ENCODE measurements at places on chromosomes 11 and 22.

DNA sequence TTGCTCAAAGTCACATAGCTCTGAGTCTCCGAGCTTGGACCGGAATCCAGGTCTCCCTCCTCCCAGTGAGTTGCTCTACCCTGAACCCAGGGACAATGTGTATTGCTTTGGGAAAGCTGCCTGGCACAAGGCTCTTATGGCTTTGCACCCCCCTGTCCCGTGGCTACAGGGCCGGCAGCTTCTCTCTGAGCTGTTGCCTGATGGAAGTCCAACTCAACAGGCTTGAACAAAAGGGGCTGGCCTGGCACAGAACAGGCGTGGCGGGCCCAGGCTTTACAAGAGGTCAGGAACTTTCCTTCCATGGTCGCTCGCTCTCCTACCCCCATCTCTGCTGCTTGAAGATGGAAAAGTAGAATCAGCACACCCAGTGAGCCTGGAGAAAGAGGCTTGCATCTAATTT is 34.3 kb downstream of the MYEOV start:
- no peak for DNase-seq

- peak; percentile 15 for DNase-seq
Measured at GRCh38 chr11:108131993-108132392, 10.6 kb downstream of the ACAT1 start.

GRCh38 chr11:14698771-14699170 is 55.2 kb downstream of the PDE3B start:
- no peak for DNase-seq

- no peak for DNase-seq
Measured at GRCh38 chr22:29478326-29479276, 1.4 kb upstream of the NEFH start.

DNA sequence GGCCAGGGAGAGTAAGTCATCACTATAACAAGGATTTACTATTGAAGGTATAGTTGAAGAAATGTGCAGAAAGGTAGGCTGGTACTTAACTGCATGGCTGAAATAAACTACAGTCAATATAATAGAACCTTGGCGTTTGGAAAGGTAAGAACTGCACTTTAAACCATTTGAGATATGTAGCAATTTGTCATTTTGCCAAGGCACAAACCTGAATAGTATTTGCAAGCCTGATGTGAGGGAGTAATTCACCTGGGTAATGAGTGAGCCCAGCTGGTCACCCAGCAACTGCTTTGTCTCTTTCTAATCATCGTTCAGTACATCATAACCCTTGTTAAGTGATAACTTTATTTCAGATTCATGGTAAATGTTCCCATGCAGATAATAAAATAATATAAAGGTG is 62.3 kb upstream of the SCUBE2 start:
- DNase-seq: no peak

GRCh38 chr11:127919206-127920000 is 668.0 kb downstream of the ETS1 start:
- DNase-seq: peak; percentile 86

DNA sequence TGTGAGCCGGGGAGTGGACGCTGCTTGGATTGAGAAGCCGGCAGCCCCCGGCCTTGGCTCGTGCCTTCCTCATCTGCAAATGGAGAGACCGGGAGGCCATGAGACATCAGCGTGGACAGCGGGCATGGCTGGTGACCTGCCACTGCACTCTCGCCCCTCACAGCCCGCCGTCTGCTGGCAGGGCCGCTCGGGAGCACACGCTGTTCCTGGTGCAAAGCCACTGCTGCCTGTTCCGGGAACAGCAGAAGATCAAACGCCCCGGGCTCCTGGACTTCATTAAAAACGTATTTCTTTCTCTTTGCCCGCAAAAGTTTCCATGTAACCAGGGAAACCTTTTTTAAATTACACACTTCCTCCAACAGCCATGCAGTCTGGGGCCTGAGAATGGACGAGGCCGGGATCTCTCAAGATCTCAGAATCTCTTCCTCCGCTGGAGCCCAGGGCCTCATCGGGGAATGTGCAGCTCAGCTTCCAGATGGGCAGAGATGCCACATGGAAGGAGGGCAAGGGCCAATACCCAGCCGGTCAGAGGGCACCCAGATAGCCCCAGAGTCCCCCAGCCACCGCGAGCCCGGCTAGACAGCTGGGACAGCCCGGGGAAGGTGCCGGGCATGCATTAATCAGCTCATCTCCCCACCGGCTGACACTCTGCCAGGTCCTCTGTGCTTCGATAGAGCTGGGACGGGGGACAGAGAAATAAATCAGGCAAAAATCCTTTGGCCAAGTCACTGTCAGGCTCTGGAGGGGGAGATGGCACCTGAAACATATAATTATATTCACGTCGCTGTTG is 62.8 kb upstream of the PRR5 start:
- DNase-seq: peak; percentile 9

DNA sequence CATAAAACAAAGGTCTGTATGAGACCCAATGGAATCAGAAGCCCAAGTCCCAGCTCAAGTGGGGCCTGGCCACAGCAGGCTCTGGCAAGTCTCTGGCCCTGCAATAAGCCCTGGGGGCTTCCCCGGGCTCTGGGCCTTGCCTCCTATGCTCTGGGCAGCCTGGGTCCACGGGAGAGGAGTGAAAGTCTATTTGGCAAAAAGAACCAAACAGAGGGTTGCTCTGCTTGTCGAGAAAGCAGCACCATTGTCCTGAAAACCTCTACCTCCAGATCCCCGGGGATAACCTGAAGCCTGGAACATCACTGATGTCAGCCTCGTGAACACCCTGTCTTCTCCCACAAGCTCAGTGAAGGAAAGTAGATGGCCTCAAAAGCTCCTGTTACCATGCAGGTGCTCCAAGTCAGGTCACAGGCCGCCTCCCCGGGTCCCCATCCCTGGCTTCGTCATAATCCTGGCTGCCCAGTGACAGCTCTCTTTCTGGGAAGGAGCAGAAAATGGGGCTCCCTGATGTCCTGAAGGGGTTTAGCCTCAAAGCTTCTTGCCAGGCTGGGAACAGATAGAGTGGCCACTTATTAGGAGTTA is 46.1 kb upstream of the ETS1 start:
- DNase-seq: no peak

DNA sequence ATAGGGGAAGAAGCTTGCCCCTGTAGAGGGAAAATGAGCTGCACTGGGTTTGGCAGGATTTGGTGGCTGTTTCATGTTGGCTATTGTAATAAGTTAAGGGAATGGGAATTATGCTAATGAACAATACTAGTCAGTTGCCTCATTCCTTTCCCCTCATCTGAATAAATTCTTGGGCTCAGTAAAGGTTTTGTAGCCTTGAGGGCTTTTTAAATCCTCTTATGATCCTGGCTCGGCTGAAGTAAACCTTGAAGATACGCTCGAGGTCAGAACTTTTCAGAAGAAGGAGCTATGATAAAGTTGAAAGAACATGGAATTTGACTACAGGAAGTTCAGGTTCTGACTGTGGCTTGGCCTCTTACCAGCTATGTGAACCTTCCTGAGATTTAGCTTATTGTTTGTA is 448.7 kb downstream of the RAB38 start:
- peak; percentile 22 for DNase-seq

DNA sequence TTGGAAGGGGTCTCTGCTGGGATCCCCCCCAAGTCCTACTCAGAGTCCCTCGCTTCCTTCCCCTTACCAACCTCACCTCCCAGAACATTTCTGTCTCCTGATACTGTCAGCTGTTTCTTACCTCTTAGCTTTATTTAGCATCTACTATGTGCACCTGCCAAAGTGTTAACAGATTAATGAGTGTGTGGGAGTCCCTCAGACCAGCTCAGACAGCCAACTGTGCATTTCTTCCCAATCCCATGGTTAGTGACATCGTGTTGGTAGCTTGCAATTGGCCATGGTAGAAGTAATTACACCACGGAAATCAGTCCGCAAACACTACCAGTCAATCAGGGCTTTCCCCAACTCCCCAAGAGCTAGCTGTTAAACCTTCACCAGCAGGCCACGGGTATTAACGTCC is 150.6 kb downstream of the DSCAML1 start:
- DNase-seq: no peak
